Fibroblast of mammary gland (primary cell): ENCODE measurements at places on chromosomes 1 and 21.

DNA sequence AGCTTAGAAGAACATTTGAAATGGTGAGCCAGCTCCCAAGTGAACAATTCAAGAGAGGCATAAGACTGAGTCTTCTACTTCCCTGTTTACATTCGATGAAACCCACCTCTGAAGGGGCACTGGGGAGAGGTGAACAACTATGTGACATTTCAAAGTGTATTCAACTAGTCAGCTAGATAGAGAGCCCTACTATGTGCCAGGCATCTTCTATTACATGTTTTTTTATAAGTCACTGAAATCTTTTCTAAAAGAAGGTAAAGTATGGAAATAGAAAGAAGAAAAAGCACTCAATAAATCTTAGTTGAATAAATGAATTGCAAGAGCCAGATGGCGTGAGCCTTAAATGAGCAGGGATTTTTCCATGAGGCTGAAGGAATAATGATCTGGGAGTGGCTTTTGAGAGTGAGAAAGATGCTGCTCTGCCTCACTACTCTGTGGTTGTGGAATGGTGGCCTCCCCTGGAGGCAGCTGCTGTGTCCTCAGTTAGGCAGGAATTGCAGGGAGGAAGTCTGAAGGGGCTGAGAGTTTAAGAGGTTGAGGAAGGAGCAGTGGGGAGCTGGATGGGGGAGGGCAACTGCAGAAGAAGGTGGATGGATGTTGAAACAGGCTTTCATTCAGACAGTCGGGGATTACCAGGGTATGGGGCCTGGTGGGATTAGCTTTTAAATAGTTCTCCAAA lies 10.4 kb upstream of the PTPRF start:
- no peak for DNase-seq

GRCh38 chr1:15066191-15066590 lies 87.4 kb upstream of the TMEM51 start:
- no peak for DNase-seq

GRCh38 chr1:997993-998744 lies 1.7 kb downstream of the HES4 start:
- DNase-seq = no peak

DNA sequence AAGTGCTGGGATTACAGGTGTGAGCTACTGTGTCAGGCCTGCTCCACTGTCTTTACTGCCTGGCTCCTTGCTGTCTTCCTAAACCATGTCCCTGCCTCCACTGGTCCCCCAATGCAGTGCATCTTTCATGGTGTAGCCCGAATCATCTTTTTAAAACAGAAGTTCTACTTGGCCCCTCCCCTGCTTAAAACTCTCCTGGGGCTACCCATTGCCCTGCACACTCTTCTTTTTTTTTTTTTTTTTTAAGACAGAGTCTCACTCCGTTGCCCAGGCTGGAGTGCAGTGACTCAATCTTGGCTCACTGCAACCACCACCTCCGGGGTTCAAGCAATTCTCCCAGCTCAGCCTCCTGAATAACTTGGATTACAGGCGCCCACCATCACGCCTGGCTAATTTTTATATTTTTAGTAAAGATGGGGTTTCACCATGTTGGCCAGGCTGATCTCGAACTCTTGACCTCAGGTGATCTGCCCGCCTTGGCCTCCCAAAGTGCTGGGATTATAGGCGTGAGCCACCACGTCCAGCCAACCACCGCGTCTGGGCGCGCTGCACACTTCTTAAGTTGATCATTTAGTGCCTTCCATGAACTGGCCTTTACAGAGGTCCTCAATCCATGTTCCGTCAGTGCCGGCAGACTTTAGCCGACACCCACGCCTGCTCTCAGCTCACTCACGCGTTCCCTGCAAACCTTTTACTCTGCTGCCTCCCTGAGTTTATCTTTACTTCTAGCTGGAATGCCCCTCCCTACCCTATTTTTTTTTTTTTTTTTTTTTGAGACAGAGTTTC lies 2.4 kb downstream of the FCN3 start:
- peak; percentile 47 for DNase-seq

GRCh38 chr1:183993132-183993531 lies 44.4 kb downstream of the COLGALT2 start:
- DNase-seq = no peak

- peak; percentile 94 for DNase-seq
These were observed at the start of gene PCBP3 for GRCh38 chr21:45643021-45643980. TSS of gene PCBP3 (plus strand) at chr21:45643725. CDS start at chr21:45850086, 206,361 bp downstream.

DNA sequence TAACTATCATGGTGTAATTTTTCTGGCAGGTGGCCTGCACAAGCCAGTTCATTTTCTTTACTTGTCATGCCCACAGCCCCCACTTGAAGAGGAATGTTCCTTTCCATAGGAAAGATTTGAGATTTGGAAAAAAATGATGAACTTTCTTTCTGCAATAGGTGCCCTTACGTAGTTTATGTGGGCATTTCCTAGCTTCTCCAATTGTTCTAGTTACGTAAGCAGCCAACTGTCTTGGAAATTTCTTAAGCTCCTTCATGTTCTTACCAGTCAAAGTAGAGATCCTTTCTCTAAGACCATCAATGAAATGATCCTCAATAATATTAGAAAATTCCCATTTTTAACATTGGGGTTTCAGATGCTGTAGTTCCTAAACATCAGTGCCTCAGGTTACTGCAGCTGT lies 109.5 kb upstream of the F3 start:
- no peak for DNase-seq

- no peak for DNase-seq
These were observed 110.8 kb downstream of the MATN1 start for GRCh38 chr1:30612536-30613065.

- DNase-seq = no peak
These were observed 475.8 kb upstream of the OLFM3 start for GRCh38 chr1:102472520-102472919.

- DNase-seq = no peak
These were observed 82.1 kb downstream of the MT1HL1 start for GRCh38 chr1:236922190-236922589.

- DNase-seq = peak; percentile 88
These were observed 28.4 kb downstream of the PPP2R5A start for GRCh38 chr1:212313616-212314015.

DNA sequence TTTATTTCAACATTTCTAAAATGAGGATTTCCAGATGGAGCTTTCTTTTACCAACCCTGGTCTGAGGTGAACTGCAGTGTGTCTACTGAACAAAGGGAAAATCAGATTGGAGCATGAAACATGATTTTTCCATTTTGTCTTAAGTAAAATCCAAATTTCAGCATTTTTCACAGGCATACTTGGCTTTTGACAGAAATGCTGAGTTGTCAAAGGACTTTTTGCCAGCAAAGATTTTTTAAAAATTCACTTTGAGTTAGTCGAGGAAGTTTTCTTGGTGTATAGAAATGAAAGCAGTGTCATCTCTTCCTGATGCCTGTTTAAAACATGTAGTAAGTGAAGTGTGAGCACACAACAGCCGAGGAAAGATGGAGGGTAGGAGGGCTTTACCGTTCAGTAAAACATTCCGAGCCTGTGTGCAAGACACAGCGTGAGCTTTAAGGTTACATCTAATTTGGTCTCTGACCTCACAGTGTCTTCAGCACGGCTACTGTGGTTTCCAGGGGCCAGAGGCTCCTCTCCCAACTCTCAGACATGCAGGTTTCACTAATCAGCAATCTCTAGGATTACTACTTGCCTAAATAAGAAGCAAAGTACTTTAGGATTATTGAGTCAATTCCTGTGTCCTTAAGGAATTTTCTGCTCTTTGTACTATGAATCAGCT lies 45.9 kb downstream of the SAMD13 start:
- peak; percentile 58 for DNase-seq

GRCh38 chr1:104987210-104987609 lies 1237.5 kb downstream of the AMY1C start:
- no peak for DNase-seq

DNA sequence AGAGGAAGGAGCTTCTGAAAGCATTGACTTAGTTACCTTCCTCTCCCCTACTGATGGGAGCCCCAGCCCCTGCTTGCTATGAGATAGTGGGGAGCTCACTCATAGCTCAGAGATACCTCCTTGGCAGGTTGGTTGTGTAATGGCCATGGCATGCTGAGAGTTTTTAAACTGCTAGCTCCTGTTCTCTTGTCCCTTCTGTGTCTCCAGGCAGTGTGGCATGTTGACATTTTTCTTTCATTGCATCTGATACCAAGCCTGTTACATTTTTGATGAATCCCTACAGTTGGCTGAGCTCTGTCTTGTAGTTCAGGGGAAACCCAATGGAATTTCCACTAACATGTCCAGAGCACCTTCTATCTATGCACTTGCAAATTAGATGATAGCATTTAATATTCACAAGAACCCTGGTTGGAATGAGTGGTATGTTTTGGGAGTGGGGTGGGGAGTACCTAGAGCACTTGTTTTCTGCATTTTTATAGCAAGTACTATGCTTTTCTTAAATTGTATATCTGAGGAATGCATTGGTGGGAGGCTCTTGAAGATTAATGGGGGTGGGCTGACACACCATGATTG lies 39.1 kb upstream of the EFCAB14 start:
- DNase-seq = no peak

DNA sequence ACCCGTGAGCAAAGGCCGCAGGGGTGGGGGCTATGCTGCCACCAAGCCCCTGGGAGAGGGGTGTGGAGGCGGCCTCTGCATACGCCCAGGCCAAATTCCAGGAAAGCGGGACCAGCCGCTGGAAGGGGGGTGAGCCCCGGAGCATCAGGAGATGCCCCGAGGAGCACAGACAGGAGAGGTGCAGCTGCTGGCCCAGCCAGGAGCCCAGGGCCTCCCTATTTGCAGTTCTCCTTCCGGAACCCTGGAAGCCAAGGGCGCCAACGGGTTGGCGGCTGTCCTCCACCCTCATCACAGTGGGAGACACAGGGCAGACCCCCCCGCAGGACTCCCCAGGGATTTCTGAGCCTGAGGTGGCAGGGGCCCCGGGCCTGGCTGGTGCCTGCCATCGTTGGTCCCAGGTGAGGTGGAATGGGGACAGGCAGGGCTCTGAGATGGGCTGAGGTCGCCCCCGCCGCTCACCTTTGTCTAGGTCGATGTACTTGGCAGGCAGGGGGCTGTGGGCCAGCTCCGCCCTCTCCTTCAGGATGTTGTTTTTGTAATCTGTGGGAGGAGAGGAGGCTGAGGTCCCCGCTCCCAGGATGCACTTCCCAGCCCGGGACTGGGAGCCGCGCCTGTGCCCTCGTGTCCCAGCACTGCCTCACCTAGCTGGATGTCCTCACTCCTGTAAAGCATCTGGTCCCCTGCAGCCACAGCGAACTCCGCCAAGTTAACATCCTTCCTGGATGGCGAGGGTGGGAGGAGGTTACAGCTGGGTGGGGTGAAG lies 4.4 kb upstream of the DVL1 start:
- DNase-seq = no peak

DNA sequence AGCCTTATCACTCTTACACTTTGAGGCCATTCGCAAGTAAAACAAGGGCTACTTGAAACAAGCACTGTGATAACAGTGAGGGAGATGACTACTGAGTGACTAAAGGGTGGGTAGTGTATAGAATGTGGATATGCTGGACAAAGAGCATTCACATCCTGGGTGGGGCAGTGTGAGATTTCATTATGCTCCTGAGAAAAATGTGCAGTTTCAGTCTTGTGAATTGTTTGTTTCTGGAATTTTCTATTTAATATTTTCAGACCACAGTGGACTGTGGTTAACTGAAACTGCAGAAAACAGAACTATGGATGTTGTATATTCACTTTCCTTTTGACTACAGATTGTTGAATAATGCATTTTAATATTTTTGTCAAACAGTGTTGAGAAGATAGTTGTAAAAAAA lies 25.1 kb upstream of the B3GALT2 start:
- DNase-seq = peak; percentile 85
